ENCODE measurements at places on chromosomes 11 and 22.

DNA sequence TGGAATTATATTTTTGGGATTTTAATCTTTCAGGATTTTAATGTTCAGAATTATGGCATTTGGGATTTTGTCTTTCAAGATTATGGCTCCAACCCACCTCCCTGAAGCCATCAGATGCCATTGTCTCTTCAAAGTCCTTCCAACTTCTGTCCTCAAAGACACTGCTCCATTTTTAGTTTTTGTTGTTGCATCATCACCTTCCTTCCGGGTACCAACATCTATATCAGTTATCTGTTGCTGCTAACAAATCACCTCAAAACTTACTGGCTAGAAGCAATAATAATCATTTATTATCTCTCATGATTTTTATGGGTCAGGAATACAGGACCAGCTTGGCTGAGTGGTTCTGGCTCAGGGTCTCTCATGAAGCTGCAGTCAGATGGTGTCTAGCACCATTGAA, 138.8 kb upstream of the ZBED5 start:
- DNase-seq: no peak

GRCh38 chr11:79973721-79974617, 533.1 kb upstream of the TENM4 start:
- DNase-seq: no peak

- no peak for DNase-seq
Observed at GRCh38 chr11:120969993-120970392, 53.9 kb upstream of the TBCEL start.

GRCh38 chr22:46933040-46933930, 170.8 kb downstream of the TBC1D22A start:
- no peak for DNase-seq

DNA sequence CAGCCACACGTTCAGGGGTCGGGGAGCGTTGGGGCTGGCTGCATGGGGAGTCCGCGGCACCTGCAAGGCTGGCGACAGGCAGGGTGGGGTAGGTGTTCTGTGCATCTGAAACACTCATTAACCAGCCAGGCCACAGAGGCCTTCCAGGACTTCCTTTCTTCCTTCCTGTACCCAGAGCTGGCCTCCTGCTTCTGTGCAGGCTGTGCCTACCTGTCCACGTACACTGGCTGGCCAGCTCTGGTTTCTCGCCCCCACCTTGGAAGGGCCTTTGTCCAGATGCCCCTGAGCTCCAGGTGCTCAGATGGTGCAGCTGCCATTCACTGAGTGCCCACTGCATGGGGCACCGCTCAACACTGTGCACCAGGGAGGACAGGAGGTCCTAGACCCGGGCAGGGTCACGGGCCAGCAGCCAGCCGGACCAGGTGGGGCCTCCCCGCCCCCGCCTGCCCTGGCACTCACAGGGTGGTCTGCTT, 15.9 kb downstream of the TTLL12 start:
- no peak for DNase-seq

DNA sequence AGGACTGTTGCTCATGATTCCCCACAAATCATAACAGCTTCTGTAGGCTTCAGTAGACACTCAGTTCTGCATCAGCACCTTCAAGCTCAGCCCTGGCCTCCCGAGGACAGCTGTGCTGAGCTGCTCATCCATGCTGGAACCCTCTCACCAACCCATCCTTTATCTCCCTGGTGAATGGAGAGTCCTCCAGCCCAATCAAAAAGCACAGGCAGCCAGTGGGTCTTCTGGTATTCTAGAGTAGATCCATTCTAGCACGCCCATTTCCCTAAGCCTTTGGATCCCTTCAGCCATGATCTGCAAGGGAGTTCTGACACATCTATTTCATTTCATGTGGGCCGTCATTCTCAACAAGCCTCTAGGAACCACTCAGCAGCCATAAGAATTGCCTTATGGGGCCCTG, 44.6 kb upstream of the SPATA19 start:
- no peak for DNase-seq

GRCh38 chr11:66546368-66546965, at the start of gene ACTN3:
ACTN3 (plus strand) TSS chr11:66546903; CDS start chr11:66546938, 35 bp downstream.
- no peak for DNase-seq

- DNase-seq: peak; percentile 66
Observed at GRCh38 chr22:26658671-26659478, 1.5 kb downstream of the MIAT start.

DNA sequence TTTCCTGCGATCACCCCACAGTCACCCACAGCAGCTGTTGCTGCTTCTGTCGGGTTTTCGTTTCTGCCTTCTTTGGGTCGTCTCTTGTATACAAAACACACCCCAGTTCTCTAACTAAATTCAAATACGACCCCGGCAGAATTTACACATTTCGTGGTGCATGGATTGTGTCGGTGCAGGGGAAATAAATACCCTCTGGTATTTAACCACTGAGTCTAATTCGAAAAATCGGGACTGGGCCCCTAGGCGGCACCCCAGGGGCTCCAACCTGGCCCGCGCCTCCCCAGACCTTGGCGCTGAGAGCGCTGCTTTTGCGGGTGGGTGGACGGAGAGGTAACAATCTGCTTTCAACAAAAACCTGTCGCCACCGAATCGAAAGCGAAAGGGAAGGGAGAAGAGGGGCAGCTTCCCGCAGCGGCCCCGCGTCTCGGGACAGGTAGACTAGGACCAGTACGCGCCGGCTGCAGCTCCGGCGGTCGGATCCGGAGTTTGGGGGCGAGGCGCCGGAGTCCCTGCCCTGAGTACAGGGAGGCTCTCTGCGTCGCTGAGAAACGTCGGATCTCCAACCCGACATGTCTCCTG, 4.4 kb downstream of the ALX4 start:
- DNase-seq: peak; percentile 26

- DNase-seq: no peak
Observed at GRCh38 chr22:39294571-39295468, 24.6 kb downstream of the RPL3 start.

- DNase-seq: no peak
Observed at GRCh38 chr11:45674481-45675190, 9.2 kb upstream of the CHST1 start.

DNA sequence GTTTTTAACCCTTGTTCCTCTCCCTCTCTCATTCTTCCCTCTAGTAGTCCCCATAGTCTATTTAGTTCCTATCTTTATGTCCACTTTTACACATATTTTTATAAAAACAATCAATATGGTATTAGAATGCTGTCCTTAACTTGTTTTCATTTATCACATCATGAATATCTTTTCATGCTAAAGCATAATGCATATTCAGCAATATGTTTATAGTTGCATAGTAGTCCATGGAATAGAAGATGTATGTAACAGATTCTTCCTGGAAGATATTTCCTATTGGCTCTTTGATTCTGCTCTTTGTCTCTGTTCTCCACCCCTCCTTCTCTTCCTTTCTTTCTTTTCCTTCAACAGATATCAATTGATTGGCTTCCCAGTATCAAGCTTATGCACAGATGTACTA, 1047.1 kb upstream of the TENM4 start:
- no peak for DNase-seq

- no peak for DNase-seq
Observed at GRCh38 chr11:69699213-69699612, 4.6 kb downstream of the FGF19 start.

- no peak for DNase-seq
Observed at GRCh38 chr22:37505565-37505964, 13.7 kb downstream of the CARD10 start.

GRCh38 chr11:82960779-82961143, 59.2 kb downstream of the DDIAS start:
- peak; percentile 9 for DNase-seq

GRCh38 chr11:34366522-34366921, 8.7 kb upstream of the ABTB2 start:
- DNase-seq: no peak
